NCI-H2081 (cell line): ENCODE measurements at places on chromosomes 11 and 22.

GRCh38 chr11:128040603-128041002 lies 546.8 kb downstream of the ETS1 start:
- DNase-seq, result no peak

DNA sequence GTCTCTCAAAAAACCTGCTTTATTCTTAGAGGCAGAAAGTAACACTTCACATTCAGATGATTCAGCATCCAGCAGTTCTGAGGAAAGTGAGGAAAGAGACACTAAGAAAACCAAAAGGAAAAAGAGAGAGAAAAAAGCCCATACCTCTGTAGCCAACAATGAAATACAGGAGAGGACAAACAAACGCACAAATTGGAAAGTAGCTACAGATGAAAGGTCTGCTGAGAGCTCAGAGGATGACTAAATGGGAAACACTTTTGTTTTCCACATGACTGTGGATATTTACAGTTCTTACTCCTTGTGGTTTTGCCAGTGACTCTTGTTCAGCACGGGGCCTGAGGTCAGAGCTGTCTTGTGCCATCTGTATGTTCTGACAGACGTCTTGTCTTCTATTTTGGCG lies 3.8 kb downstream of the TIMM8B start:
- no peak for DNase-seq

DNA sequence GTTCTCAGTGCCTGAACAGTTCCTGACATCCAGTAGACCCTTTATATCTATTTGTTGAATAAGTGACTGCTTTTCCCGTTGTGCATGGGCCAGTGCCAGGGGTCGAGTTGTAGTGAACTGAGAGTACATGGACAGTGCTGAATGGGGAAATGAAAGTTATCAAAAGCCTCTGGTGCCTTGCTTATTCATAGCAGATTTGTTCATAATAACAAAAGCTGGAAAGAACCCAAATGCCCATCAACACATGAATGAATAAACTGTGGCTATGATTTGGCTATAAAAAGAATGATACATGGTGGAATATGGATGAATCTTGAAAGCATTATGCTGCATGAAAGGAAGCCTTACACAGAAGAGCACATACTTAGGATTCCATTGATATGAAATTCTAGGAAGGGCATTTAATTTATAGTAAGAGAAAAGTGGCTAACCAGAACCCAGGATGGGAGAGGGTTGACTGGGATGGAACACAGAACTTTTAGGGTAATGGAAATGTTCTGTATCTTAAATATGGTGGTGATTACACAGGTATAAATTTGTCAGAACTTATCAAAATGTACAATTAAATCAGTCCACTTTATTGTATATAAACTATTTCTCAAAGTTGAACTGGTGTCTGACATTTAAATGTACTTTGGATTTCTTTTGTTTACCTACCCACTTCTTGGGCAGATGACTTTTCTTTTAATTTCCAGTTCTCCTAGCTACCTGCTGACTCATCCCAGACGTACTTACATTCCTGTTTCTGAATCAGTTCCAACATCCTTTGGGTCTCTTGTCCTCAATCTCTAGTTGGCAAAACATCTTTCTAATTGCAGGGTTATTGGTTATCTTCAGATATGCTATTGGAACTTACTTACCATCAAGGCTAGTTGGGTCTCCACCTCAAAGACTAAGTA lies 42.8 kb downstream of the PACS1 start:
- DNase-seq, result no peak

DNA sequence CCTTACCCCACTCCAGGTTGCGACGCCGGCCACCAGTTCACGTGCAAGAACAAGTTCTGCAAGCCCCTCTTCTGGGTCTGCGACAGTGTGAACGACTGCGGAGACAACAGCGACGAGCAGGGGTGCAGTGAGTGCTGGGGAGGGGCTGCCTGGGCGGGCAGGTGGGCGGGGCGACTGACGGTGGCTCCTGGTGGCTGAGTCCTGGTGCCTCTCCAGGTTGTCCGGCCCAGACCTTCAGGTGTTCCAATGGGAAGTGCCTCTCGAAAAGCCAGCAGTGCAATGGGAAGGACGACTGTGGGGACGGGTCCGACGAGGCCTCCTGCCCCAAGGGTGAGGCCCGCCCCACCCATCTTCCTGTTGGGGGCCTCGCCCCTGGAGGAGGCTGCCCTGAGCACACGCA lies 38.7 kb downstream of the ST14 start:
- no peak for DNase-seq

GRCh38 chr11:122195790-122196189 lies 79.8 kb upstream of the BLID start:
- DNase-seq, result no peak

- no peak for DNase-seq
These were observed 73.9 kb downstream of the CTTN start for GRCh38 chr11:70472240-70472639.

GRCh38 chr11:29019960-29020683 lies 911.9 kb downstream of the METTL15 start:
- DNase-seq, result no peak

GRCh38 chr11:110314366-110315095 lies 18.1 kb upstream of the RDX start:
- DNase-seq, result no peak

GRCh38 chr11:34284811-34285481 lies 72.9 kb downstream of the ABTB2 start:
- DNase-seq, result peak; percentile 80

GRCh38 chr11:35011389-35011788 lies 95.0 kb downstream of the PDHX start:
- DNase-seq, result no peak

DNA sequence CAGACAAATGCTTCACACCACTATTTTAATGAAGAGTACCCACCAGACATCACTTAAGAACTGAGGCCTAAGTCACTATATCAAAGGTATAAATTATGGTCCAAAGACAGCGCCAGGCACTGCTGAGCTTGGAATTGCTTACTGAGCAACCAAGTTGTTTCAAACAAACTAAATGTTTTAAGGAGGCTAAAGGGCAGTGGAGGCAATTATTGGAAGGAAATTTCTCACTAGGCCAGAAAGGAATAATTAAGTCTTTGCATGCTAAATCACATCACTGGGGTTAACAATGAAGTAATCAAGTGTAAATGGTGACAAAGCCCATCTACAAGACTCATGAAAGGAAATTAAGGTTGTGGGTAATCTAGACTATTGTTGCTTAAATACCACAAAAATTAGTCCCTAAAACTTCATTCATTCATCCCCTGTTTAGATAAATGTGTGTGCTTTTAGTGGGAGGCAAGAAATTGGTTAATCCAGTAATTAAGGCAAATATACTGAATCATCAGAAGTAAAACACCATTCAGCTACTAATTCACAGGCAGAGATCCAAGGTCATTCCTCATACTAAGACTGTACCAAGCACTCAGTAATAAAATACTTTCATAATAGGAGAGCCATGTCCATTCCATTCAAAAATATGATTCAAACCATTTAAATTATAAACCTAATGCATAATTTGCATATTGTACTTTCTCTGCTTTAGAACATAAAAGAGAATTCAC lies 21.2 kb downstream of the LGR4 start:
- DNase-seq, result peak; percentile 45
